ENCODE measurements at places on chromosomes 3 and 15.

DNA sequence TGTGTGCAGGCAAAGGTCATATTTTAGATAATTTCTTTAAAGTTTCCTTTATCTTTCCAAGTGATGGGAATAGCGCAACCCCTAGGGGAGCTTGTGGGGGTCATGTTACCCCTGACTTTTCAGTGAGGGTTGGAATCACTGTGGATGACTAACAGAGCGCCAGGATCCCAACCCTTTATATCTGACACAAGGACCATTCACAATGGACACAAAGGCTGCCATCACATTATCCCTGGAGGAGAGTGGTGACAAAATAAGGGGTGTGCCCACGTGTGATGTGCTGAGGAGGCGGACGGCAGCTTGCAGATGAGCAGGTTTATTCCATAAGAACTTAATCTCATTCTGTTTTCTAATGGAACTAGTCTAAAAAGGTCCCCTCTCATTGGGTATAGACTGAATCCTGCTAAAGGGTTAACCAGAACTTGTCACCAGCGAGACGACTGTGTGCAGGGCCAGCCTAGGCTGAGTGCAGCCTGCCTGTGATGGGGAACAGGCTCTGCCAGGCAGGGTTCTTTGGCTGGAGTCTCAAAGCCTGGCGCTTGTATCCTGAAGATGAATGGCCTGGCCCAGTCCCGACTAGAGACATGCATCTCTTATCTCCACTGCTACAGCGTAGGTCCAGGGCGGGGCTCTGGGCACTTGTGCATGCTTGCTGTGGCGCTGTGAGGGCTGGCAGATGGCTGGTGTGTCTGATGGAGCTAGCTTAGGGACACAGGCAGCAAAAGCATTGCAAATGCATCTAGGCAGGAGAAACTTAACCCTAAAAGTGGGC lies 50.2 kb downstream of the CHDH start:
- DNase-seq = peak; percentile 71

- DNase-seq = no peak
These were observed 257.6 kb upstream of the TLE3 start for GRCh38 chr15:70355275-70355795.

DNA sequence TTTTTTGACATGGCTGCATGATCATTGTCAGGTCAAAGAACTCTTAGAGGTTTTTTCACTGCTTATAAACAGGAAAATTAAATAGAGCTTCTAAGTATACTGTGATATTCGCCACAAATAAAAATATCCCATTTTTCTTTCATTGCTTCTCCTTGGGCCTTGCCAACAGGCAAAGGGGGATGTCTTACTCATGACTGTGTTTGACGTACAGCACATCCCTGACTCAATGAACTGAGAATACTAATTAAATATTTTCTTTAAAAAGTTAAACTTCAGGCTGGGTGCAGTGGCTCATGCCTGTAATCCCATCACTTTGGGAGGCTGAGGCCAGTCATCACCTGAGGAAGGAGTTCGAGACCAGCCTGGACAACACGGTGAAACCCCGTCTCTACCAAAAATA lies 41.4 kb upstream of the CCDC80 start:
- DNase-seq = no peak

DNA sequence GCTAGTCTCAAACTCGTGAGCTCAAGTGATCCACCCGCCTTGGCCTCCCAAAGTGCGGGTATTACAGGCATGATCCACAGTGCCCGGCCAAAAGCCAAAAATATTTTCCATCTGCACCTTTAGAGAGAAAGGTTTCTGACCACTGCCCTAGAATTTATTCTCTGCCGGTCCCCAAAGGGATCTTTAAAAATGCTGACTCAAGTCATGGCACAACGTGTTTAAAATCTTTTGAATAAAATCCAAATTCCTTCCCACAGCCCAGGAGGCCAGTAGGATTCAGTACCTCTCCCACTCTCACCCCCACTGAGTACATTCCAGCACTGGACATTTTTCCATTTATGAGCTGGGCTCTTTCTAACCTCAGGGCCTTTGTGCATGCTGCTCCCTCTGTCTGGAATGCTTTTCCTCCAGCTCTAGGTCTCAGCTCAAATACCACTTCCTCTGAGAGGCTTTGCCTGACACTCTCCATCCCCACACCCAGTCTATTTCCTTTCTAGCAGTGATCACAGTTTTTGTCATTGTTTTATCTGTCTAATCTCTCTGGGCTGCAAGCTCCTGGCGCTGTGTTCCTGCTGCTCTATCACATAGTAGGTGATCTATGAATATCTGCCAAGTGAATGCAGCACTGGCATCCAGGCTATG lies 502.9 kb downstream of the SHQ1 start:
- no peak for DNase-seq

GRCh38 chr15:67920524-67921240 lies 80.8 kb upstream of the RNU6-1 start:
- DNase-seq = no peak

DNA sequence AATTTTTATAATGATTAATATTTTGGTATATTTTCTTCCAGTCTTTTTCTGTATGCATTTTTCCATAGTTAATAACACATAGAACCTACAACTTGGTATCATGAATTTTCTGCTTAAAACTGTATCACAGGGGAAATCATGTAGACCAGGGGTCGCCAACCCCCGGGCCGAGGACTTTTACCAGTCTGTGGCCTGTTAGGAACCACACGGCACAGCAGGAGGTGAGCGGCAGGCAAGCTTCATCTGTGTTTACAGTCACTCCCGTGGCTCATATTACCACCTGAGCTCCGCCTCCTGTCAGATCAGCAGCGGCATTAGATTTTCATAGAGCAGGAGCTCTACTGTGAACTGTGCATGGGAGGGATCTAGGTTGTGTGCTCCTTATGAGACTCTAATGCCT lies 54.7 kb downstream of the RPL22L1 start:
- DNase-seq = peak; percentile 80

- no peak for DNase-seq
These were observed 138.4 kb downstream of the TNIK start for GRCh38 chr3:171321559-171322360.

GRCh38 chr15:24318981-24319380 lies 356.6 kb upstream of the NPAP1 start:
- no peak for DNase-seq

GRCh38 chr15:39110746-39111145 lies 470.1 kb upstream of the THBS1 start:
- no peak for DNase-seq

DNA sequence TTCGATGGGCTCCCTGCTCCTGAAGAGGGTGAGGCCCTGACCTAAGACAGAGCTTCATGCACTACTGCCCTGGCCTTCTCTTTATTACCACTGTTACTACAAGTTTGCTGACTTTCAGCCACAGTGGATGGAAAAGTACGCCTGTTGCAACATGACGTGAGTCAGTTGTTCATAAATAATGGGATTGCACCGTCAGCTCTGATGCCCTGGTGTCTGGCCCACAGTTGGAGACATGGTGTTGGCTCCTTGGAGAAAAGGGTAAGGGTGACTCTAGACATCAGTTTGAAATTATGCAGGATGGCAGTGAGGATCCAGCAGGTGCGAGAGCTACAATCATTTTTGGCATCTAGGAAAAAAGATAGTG lies 5.5 kb downstream of the PAQR5 start:
- DNase-seq = no peak

GRCh38 chr15:51181905-51182304 lies 87.2 kb upstream of the TNFAIP8L3 start:
- DNase-seq = no peak

GRCh38 chr3:108406063-108406660 lies 104.2 kb downstream of the MYH15 start:
- no peak for DNase-seq

All from DMS53 (cell line).